ENCODE measurements at places on chromosomes 13 and 19. TPM values are rescaled to one million over a fixed set of nuclear protein-coding genes. Genes with fewer than 3 reads are reported as not detected.

GRCh38 chr19:7863971-7864689 is 10.1 kb downstream of the PRR36 start:
- DNase-seq, result no peak

GRCh38 chr13:36806102-36806501 is 12.9 kb upstream of the RFXAP start:
- no peak for DNase-seq

Gene POGLUT2
- total RNA-seq, result 24.6 TPM

Gene AMH
- 1.4 TPM for total RNA-seq

- no peak for DNase-seq
Measured at GRCh38 chr13:27562457-27562856, 57.9 kb downstream of the LNX2 start.

Gene KIRREL2
- 0.51 TPM for total RNA-seq

GRCh38 chr13:73958657-73959397 is 175.4 kb downstream of the KLF12 start:
- no peak for DNase-seq

GRCh38 chr13:48731001-48731658 is 77.4 kb downstream of the CYSLTR2 start:
- no peak for DNase-seq

DNA sequence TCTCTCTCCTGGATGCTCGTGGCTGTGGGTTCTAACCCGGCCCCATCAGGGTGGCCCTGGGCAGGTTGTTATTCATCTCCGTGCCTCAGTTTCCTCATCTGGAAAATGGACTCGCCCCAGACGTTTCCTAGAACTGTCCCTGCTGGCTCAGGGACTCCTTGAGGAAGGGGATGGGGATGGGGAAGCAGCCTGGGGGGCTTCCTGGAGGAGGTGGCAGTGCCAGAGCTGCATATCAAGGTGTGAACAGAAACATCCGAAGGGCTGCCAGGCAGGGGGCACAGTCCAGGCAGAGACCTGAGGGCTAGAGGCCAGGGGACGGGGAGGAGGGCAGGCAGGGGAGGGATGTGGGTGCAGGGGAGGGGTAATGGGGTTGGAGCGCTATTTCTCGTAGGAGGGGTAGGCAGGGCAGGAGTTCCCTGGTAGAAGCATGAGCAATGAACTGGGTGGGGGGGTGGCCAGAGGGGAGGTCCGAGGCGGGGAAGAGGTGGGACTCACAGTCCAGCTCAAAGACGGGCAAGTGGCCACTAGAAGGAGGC is 3.6 kb upstream of the ELANE start:
- no peak for DNase-seq

Gene SPTBN4
- 0.92 TPM for total RNA-seq

Gene FARP1
- 42.4 TPM for total RNA-seq

DNA sequence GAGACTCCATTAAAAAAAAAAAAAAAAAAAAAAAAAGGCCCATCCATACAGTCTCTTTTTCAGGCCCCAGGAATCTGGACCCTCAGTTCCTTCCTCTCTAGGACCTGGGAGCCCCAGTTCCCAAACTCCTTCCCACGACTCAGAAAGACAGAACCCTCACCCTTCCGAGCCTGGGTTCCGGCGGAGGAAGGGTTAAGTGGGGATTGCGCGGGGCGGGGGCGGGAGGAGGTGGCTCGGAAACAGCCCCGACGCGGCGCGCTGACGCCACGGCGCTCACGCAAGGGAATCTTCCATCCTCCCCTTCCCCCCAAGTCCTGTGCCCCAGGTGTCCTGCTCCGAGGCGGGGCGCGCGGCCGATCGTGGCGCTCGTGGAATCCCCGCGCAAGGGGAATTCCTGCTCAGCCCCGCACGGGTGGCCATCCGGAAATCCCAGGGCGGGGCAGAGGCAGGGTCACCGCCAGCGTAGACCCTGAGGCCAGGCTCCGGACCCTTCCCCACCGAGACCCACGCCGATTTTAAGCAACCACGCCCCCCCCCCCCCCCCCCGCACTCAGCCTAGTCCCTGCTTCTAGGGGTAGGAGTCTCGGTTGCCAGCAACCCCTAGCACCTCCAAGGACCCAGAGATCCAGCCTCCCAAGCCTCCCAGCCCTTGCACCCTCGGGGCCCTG is 659 bp downstream of the NFKBID start:
- peak; percentile 89 for DNase-seq

Gene ADPRHL1
- total RNA-seq, result 130 TPM

- peak; percentile 69 for DNase-seq
Measured at GRCh38 chr19:1767464-1767933, 14.2 kb downstream of the ONECUT3 start.

GRCh38 chr13:42075517-42075916 is 27.1 kb downstream of the DGKH start:
- no peak for DNase-seq

GRCh38 chr13:52053460-52053859 is 29.0 kb downstream of the UTP14C start:
- DNase-seq, result no peak

Gene ZNF723
- total RNA-seq, result not detected

DNA sequence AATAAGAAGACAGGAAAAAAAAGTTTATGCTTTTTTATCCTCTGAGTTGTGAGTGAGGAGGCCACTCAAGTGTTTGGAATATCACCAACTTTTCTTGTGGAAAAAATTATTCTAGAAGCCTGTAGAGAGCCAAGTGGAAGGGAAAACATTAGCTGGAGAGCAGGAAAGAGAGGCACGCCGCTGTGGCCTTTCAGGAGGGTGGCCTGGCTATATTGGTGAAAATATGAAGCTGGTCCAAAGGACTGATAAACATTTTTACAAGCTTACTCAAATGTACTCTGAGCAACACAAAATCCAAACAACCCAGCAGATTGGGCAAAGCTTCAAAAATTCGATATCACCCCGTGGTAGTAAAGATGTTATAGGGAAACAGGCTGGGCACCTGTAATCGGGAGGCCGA is 2.3 kb upstream of the EIF3G start:
- no peak for DNase-seq

All from tongue (tissue), 3 donors.